ENCODE measurements at places on chromosomes 16 and 17.

GRCh38 chr17:17557796-17558195, 33.7 kb downstream of the PEMT start:
- DNase-seq: no peak

GRCh38 chr17:77315551-77316190, 174.9 kb downstream of the SEC14L1 start:
- no peak for DNase-seq

GRCh38 chr17:63033142-63033541, 67.1 kb downstream of the TANC2 start:
- DNase-seq: no peak

DNA sequence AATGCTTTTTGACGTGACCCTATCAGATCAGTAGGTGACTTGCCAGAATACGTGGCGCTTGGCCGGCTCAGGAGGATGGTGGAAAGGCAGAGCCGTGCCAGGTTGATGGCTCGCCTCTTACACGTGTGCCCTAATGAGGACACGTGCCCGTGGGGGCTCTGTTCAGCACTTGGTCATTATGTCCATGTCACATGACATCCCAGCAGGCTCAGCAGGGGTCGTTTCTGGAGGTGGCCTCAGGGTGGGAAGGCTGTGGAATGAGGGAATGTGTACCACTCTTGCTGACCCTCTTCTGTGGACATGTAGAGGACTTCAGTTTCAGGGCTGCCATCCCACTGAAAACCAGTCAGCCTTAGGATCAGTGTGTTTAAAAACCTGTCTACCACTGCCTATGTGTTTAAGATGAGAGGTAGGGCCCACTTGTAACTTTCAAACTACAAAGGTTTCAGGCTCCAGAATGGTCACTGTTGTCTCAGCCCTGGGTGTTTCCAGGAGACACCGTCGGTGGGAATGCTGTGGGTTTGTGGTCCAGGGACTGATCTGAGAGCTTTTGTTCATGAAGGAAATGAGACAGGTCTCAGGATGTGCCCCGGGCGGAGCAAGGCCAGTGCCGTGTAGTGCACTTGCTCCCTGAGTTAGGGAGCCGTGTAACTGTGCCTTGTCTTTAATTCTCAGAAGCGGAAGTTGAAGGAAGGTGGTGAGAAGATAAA, 12.1 kb downstream of the UBN1 start:
- DNase-seq: no peak

GRCh38 chr16:77250400-77250799, 51.2 kb downstream of the SYCE1L start:
- DNase-seq: no peak

DNA sequence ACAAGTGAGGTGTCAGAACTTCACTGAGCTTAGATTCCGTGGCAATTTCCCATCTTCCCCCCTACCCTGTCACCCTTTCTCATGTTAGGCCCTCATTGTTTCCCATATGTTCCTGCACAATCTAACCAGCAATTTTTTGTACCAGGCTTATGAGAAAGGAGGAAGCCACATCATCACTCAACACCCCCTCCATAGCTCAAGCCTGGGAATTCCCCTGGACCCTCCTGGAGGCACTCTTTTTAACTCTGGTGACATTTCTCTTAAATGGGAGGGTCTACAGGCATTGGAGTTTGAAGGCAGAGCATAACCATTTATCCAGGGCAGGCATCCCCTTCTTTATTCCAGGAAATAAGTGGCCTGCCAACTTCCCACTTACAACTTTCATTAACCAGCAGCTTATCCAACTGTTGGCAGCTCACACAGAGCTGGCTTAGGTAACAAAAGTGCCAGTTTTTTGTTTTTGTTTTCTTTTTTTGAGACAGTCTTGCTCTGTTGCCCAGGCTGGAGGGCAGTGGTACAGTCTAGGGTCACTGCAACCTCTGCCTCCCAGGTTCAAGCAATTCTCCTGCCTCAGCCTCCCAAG, 10.4 kb upstream of the GLG1 start:
- no peak for DNase-seq

DNA sequence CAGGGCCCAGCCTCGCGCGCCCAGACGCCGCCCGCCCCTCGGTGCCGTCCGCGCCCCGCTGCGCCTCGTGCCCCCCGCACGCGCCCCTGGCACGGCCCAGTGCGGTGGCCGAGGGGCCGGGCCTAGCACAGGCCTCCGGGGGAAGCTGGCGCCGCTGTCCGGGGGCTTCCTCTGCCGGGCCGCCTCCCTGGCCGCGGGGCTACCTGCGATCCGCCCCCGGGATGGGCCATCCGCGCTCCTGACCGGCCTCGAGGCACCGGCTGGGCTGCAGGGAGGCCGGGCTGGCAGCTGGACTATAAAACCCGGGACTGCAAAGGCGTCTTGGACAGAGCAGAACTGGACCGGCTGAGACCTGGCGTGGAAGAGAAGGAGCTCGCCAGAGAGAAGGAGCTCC, 783 bp downstream of the BHLHA9 start:
- DNase-seq: no peak

DNA sequence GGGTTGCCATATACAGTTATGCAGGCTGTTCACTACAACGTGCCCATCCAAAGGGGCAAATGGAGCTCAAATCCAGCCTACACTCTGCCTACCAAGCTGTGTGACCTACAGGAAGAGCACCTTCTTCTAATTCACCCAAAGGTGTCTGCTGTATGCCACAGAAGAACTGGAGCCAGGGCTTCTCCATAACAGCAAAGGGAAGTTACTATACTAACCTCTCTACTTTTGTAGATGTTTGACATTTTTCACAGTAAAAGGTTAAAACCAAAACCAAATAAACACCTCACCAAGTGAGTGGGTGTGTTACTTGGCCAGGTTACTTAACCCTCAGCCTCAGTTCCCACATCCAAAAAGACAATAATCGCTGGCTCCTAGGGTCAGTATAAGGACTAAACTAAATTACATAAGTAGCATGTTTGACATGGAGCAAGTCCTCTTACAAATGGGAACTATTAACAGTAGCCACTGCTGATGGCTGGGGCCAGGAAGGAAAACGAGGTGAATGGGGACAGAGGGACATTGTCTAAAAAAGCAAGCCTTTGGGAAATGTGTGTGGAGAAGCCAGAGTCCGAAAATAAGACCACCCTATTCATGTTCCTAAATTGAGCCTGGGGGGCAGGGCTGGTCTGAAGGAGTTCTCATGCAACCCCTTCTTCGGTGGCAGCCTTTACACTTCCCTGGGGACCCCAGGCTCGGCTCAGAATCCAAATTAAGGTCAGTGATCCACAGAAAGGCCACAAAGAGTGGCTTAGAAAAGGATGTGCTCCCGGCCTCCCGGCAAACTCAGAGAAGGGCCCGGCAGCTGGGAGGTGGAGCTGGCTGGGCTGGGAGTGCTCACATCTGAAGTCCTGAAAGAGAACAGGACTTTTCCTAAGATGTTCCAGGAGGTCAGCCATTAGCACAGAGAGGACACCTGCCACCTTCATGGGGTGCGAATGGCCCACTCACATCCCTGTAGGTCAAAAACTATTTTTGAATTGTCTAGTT, 13.5 kb downstream of the CUEDC1 start:
- no peak for DNase-seq

GRCh38 chr17:81191116-81191515, 25.1 kb upstream of the AATK start:
- no peak for DNase-seq

DNA sequence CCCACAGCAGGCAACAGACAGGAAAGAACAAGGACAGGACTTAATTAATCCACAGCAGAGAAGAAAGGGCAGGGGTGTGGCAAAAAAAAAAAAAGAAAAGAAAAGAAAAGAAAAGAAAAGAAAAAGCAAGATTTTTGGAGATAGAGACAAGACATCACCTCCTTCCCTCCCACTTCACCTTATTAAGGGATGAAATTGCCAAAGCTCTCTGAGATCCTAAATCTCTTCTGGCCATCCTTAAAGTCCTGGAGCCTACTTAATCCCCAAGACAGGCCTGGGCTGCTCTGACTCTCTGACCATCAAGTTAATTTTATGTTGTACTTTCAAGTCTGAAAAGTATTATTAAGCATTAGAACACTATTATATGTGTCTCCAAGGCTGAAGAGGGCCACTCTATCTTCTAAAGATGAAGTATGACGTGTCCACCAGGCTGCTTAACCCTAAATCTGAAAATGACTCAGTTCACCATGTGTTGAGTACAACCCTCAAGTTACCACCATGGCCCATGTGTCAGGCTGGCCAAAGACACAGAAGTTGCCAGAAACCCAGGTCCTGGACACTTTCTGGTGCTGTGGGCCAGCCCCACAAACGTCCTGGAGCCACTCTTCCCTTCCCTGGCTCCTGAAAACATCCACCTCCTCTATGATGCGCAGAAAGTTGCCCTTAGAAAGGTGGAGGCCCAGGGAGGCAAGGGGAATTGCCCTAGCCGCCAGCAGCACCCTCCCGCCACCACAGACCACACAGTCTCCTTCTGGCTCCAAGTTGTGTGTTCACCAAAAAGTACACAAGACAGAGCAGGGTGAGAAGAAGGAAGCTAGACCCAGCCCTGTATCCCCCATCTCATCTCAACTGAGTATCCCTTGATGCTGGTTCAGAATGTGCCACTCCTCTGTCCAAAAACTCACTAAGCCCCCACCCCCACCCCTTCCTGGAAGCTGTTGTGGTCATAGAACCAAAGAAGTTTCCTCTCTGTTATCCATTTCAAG, 2.7 kb downstream of the SOCS1 start:
- no peak for DNase-seq

- no peak for DNase-seq
Observed at GRCh38 chr16:64182985-64183384, 938.9 kb downstream of the CDH11 start.

- no peak for DNase-seq
Observed at GRCh38 chr16:57693550-57693949, 1.1 kb upstream of the DRC7 start.

DNA sequence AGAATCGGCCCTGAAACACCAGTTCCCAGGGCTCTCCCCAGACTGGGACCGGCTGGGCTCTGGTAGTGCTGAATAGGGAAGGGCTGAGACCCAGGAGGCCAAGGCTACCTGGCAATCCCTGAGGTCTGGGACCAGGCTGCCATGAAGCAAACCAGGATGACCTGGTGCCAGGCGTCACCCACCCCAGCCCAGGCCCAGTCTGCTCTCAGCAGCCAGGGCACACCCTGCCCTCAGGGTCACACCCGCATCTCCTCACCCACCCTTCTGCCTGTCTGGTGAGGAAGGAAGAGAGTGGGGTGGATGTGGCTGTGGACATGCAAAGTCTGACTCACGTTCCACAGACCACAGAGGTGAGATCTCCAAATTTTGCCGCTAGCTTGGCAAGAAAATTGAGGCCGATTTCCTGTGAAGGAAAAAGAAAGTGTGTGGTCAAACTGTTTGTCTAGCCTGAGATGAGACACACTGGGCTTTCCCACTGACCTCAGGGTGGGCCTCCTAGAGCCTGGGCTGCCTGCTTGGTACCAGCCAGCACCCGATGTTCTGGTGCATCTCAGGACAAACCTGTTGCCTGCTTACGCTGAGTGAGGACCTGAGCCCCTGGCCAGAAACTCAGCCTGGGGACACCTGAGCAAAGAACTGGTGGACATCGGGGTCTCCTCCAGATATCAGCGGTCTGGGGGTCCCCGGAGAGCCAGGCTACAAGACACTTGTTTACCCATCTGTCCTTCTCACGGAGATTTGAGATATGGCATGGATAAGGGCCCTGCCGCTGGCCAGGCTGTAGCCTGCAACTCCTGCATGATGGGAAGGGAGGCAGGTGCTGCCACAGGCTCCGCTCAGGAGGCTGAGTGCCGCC, 6.3 kb upstream of the RAB37 start:
- no peak for DNase-seq

DNA sequence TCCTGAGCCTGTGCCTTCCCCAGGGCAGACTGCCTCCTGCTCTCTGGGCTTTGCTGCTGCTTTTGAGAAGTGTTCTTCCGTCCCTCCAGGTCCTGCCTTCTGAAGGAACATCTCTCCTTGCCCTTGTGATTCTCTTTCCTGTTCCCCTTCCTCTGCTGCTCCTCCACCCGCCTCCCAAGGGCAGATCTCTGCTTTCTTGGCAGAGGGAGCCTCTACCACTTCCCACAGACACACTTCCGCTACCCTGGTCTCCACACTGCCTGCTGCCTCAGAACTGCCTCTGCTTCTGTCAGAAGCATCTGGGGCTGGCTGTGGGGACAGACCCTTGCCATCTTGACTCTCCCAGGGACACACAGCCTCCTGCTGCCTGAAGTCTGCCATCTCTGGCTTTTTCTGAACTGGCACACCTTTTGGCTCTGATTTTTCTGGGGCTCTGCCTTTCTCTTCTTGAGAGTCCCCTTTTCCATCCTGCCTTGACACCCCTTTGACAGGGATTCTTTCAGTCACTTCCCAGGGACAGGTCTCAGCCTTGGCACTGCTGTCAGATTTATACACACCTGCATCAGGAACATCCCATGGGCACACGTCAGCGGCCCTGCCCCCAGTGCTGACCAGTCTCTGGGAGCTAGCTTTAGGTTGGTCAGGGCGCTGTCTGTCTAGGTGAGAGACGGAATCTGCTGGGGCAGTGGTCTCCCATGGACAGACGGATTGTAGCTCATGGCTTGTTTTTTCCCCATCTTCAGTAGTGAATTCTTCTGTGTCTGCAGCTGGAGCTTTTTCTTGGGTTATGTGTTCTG, 16.6 kb downstream of the GPR179 start:
- DNase-seq: no peak

DNA sequence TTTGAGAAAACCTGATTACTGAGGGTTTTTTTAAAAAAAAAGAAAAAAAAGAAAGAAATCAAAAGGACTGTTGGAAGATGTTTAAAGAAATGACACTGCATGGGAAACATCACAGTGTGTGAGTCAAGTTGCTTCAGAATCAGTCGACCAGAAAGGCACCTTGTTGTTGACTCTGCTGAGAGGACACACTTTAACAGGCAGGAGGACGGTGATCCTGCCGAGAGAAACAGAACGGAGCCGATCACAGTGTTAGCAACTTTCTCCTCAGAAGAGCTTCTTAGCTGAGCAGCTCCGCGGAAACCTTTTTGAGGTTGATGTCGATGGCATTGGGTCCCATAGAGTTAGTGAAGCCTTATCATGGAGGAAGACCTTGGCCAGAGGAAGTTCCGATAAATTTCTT, 538.7 kb downstream of the RBFOX1 start:
- DNase-seq: no peak

DNA sequence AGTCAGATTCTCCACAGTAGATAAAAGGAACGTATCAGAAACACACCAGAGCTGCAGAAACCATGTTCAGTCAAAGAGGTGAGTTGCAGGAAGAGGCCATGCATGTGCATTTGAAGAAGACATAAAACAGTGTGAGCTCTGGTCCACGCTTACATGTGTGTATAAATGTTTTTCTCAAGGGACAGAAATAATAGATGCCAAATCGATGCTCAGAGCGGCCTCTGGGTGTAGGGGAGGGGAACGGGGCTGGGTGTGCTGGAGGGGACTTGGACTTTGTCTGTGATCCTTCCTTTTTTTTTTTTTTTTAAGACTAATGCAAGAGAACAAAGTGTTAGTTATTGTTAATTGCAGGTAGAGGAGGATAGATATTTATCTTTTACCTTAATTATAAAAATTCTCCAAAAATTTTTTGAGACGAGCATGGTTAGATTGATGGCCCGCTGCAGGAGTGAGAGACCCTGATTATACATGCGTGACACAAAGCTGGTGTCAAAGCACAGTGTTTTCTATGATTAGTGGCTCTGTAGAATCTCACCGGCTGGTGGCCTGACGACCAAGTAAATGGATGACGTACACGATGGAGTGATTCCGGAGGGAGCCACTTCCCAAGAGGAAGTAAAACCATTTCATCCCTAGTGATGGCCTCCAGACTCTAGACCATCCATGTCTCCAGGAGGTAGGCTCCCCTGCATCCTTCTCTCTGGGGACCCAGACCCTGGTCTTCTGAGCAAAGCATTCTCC, 240.2 kb downstream of the ENGASE start:
- DNase-seq: no peak

GRCh38 chr16:64534180-64534780, 587.6 kb downstream of the CDH11 start:
- DNase-seq: no peak

- DNase-seq: no peak
Observed at GRCh38 chr17:32565401-32565800, 78.6 kb downstream of the CDK5R1 start.
